ENCODE measurements at places on chromosomes 7 and 10.

DNA sequence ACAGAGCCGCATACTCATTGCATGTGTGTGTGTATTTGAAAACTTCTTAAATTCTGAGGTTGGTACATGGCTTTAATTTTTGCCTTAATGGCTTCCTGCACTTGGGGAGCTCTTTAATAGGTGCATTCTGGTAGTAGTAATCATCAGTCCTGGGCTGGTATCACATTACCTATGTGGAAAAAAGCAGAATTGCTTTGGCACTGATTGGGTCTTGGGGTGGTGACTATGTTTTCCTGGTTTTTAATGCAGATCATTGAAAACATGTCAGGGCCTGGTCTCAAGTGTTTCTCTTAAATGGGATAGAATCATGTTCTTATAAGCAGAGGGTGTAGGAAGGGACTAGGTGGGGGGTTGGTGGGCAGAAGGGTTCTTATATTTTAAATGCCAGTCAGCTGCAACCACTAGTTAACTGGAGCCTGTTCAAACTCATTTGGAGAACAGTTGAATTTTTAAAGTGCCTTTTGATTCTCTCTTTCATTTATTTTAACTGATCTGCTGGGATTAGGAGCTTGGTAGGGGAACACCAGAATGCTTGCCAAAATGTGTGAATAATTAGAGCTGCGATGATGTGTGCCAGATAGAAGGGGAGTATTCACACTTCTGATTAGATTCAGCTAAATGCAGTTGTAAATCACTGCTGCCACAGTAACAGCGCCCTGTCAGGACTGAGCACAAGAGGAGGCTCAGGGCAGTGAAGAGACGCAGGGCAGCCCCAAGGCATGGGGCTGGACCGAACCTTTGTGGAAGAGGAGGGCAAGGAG, 633.5 kb upstream of the GALNT17 start:
- no peaks in the 10 kb centered on the region for H3K27me3 ChIP-seq
- H3K27ac ChIP-seq = no peak overlapping the region
- DNase-seq = no peak
- no peak overlapping the region for H3K4me3 ChIP-seq
- peaks cover 4% of the 10 kb centered on the region for H3K36me3 ChIP-seq

- H3K4me1 ChIP-seq = peaks cover 8% of the 10 kb centered on the region
- DNase-seq = no peak
- H3K27me3 ChIP-seq = no peaks in the 10 kb centered on the region
- no peak overlapping the region for H3K27ac ChIP-seq
- no peak overlapping the region for H3K4me3 ChIP-seq
Observed at GRCh38 chr7:36865019-36865418, 140.7 kb upstream of the AOAH start.

GRCh38 chr7:124662937-124663336, 102.7 kb downstream of the GPR37 start:
- DNase-seq = no peak
- no peak overlapping the region for H3K27ac ChIP-seq
- no peaks in the 10 kb centered on the region for H3K36me3 ChIP-seq
- H3K27me3 ChIP-seq = no peaks in the 10 kb centered on the region
- H3K4me1 ChIP-seq = no peaks in the 10 kb centered on the region

GRCh38 chr7:135980665-135981180, 3.6 kb upstream of the MTPN start:
- peaks cover 55% of the 10 kb centered on the region for H3K4me1 ChIP-seq
- H3K27me3 ChIP-seq = no peaks in the 10 kb centered on the region
- H3K27ac ChIP-seq = peak overlapping the region; percentile 78
- peaks cover 2% of the 10 kb centered on the region for H3K36me3 ChIP-seq

- H3K4me3 ChIP-seq = no peak overlapping the region
- no peak for DNase-seq
Observed at GRCh38 chr7:19284596-19285300, 139.5 kb upstream of the FERD3L start.

- peaks cover under 1% of the 10 kb centered on the region for H3K4me1 ChIP-seq
- H3K27ac ChIP-seq = no peak overlapping the region
- H3K4me3 ChIP-seq = no peak overlapping the region
- H3K27me3 ChIP-seq = no peaks in the 10 kb centered on the region
- DNase-seq = no peak
- H3K36me3 ChIP-seq = no peaks in the 10 kb centered on the region
Observed at GRCh38 chr7:36748017-36748487, 23.8 kb upstream of the AOAH start.

DNA sequence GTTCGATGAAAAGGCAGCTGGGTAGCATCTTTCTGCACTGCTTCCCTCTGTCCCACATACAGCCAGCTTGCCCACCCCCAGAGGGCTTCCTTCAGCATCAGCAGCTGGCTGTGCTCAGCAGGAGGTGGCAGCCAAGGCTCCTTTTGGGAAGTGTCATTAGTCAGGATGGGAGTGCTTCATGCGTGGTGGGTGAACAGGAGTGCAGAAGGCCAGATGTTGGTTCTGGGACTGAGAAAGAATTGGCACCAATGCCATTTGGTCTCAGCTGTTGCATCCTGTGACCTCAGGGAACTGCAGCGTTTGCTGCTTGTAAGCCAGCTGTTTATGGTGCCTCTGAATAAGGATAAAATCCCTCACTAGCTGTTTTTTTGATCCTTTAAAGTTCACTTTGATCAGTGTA, 131.1 kb upstream of the SORCS3 start:
- H3K4me3 ChIP-seq = no peak overlapping the region
- no peaks in the 10 kb centered on the region for H3K27me3 ChIP-seq
- no peak overlapping the region for H3K27ac ChIP-seq
- H3K36me3 ChIP-seq = no peaks in the 10 kb centered on the region

- no peaks in the 10 kb centered on the region for H3K4me1 ChIP-seq
- no peaks in the 10 kb centered on the region for H3K27me3 ChIP-seq
- H3K36me3 ChIP-seq = no peaks in the 10 kb centered on the region
- H3K27ac ChIP-seq = no peak overlapping the region
- DNase-seq = no peak
Observed at GRCh38 chr7:83824214-83824613, 175.3 kb upstream of the SEMA3E start.

- peaks cover 4% of the 10 kb centered on the region for H3K4me1 ChIP-seq
- H3K27me3 ChIP-seq = peaks cover 19% of the 10 kb centered on the region
- no peak for DNase-seq
- no peak overlapping the region for H3K27ac ChIP-seq
Observed at GRCh38 chr7:49771427-49772176, 1.8 kb upstream of the VWC2 start.

- no peak overlapping the region for H3K4me3 ChIP-seq
- peak overlapping the region; percentile 82 for H3K27ac ChIP-seq
- peaks cover 4% of the 10 kb centered on the region for H3K36me3 ChIP-seq
- peaks cover 31% of the 10 kb centered on the region for H3K4me1 ChIP-seq
- no peaks in the 10 kb centered on the region for H3K27me3 ChIP-seq
Observed at GRCh38 chr10:69317175-69317604, 38.9 kb downstream of the HK1 start.

DNA sequence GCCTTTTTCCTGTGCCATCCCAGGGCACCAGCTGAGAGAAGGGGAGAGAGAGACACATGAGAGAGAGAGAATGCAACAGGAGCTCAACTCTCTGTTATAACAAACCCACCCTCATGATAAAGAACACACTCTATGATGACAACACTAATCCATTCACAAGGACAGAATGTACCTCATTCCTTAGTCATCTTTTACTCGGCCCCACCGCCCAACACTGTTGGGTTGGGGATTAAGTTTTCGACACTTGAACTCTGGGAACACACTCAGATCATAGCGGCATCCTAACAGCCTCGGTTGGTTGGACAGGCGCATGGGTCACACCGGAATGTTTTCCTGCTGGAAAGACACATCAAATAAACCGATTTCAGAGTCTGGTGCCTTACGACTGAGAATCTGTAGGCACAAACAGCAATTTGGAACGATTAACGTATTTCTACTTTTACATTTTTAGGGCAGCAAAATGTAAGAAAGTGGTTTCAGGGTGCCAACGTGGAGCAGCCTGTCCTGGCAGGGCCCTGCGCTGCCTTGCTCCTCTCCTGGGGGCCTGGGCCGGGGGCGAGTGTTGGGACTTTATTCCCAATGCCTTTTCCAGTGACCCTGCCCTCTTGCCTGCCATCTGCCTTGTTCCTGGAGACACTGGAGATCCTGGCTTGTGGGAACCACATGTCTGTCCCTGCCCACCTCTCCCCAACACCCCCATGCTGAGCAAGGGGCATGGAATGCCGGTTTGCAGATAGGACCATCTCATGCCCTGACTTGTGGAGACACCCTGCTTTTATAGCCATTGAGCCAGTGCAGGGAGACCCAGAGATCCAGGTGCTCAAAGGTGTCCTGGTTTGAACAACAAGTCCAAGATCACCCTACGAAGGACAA, 287.0 kb downstream of the TCERG1L start:
- no peaks in the 10 kb centered on the region for H3K36me3 ChIP-seq
- H3K4me1 ChIP-seq = no peaks in the 10 kb centered on the region
- DNase-seq = no peak
- H3K4me3 ChIP-seq = no peak overlapping the region

DNA sequence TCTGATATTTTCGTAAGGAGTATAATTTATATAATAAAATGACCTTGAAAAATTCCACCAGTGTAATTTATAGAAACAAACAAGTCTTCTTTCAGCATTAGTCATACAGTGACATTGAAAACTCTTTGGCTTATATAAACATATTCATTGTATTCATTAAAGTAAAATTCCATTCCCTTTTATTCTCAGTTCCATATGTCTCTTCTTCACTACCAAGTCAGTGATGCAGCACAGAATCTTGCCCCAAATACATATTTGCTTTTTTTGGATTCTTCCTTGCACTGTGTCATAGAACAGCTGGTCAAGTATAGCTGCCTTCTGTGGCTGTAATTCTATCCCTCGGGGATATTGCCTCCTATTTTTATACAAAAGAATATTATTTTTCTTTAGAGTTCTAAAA, 884.5 kb upstream of the POT1 start:
- H3K27ac ChIP-seq = no peak overlapping the region
- no peak for DNase-seq
- H3K4me1 ChIP-seq = no peaks in the 10 kb centered on the region
- H3K27me3 ChIP-seq = no peaks in the 10 kb centered on the region

GRCh38 chr10:123501148-123501547, 165.0 kb upstream of the GPR26 start:
- no peak overlapping the region for H3K4me3 ChIP-seq
- H3K27ac ChIP-seq = no peak overlapping the region
- no peaks in the 10 kb centered on the region for H3K27me3 ChIP-seq
- DNase-seq = no peak

GRCh38 chr7:2928613-2929311, 84.7 kb upstream of the GNA12 start:
- no peaks in the 10 kb centered on the region for H3K4me1 ChIP-seq
- no peak for DNase-seq
- H3K36me3 ChIP-seq = peaks cover 8% of the 10 kb centered on the region

DNA sequence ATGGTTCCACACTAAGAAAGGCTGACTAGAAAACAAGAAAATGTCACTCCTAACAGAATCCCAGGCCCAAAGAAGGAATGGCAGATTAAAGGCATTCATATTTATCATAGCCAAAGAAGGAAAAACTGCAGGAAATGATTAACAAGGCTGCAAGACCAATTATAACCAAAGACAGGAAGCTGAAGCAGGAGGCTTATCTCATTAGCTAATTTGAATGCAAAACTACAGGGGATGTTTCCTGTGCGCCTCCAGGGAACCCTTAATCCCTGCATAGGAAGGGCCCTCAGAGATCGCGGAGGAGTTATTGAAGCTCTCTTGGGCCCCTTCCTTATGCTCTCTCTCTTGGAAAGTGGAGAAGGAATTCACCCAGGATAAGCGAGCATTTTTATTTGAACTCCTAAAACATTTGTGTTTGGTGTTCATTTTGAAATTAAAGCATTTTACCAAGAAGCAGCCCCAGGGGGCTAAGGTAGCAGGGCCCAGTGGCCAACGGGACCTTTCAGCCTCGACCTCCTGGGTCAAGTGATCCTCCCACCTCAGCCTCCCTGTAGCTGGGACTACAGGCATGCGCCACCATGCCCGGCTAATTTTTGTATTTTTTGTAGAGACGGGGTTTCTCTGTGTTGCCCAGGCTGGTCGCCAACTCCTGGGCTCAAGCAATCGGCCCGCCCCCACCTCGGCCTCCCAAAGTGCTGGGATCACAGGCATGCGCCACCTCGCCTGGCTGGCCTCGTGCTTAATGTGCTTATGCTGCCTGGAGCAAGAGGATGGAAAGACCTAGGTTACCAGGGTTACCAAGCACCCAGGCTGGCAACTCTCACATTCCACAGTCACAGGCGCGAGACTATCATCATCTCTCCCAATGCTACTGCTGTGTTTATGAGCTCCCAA, 24.1 kb upstream of the PROSER2 start:
- no peaks in the 10 kb centered on the region for H3K36me3 ChIP-seq
- no peaks in the 10 kb centered on the region for H3K27me3 ChIP-seq
- peaks cover 4% of the 10 kb centered on the region for H3K4me1 ChIP-seq

- H3K27ac ChIP-seq = no peak overlapping the region
- H3K4me3 ChIP-seq = no peak overlapping the region
- H3K27me3 ChIP-seq = no peaks in the 10 kb centered on the region
Observed at GRCh38 chr7:55344840-55345239, 20.3 kb upstream of the LANCL2 start.

DNA sequence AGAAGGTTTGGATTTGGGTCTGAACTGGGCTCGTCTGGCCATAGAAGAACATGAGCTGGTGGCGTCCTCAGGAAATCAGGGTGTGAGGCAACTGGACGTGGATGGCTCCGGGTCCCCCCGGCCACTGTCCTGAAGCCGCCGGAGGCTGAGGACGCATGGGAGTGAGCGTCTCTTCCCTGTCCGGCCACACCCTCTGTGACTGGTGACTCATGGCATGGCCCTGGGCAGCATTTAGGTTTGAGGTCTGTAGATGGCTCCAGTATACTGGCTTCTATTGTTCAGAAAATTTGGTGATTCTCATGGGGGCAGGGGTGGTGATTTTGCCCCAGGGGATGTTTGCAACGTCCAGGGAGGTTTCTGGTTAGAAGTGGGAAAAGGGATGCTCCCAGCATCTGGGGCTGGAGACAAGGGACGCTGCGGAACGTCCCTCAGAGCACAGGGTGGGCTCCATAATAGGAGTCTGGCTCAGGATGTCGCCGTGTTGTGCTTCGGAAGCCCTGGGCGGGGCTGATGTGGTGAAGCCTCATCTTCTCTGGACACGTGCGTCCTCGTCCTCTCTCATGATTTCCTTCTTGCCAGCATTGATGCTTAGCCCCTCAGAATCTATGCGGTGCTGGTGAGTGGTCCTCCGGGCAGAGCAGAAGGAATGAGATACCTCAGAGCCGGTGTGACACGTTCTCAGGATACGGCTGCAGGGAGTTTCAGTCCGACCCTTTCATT, 49.9 kb downstream of the PITRM1 start:
- no peaks in the 10 kb centered on the region for H3K27me3 ChIP-seq
- no peaks in the 10 kb centered on the region for H3K4me1 ChIP-seq

GRCh38 chr10:122505885-122506645, 44.7 kb downstream of the HTRA1 start:
- no peaks in the 10 kb centered on the region for H3K4me1 ChIP-seq
- H3K27me3 ChIP-seq = no peaks in the 10 kb centered on the region
- DNase-seq = no peak
- no peak overlapping the region for H3K4me3 ChIP-seq
- no peaks in the 10 kb centered on the region for H3K36me3 ChIP-seq
- no peak overlapping the region for H3K27ac ChIP-seq
